ENCODE measurements at places on chromosomes 16 and 17. TPM values are rescaled to one million over a fixed set of nuclear protein-coding genes. Genes with fewer than 3 reads are reported as not detected.

Gene TNFRSF13B
- not detected for total RNA-seq

Gene EME1
- 0.33 TPM for total RNA-seq

Gene NPIPB6
- 1.1 TPM for total RNA-seq

Gene DHRS7C
- 201 TPM for total RNA-seq

DNA sequence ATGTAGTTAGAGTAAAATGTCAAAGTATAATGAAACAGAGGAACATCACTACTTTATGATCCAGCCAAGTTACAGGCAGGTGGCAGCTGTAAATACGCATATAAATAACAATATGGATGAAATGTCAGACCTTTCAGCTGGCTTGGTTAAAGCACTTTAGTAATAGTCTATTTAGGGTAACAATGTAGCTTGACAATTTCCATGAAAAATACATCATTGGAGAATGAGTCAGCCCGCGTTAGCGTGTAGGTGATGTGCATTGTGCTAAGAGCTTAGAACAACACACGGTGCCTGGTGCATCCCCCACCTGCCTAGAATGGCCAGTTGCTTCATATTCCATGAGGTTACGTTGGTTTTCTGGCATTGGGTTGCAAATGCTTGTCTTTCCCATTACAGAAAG, 119.4 kb downstream of the RBFOX1 start:
- no peak overlapping the region for H3K27ac ChIP-seq
- no peaks in the 10 kb centered on the region for H3K36me3 ChIP-seq
- no peak overlapping the region for H3K4me3 ChIP-seq
- no peaks in the 10 kb centered on the region for H3K4me1 ChIP-seq
- no peaks in the 10 kb centered on the region for H3K27me3 ChIP-seq

DNA sequence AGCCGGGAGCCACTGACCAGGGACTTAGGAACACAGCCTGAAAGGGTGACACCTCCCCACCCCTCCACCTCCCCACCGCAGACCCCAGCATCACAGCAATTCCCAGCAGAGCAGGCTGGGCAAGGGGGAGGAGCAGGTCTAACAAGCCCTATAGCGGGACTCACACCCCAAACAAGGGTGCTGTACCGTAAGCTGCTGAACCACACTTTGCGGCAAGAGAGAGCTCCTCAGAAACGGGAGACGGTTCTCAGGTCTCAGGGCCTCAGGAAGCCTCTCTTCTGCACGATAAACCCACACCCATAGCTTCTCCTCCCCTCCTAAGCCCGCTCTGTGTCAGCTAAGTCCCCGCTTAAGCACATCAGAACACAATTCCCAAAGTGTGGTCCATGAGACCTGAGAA, 11.7 kb upstream of the COTL1 start:
- no peaks in the 10 kb centered on the region for H3K4me1 ChIP-seq
- no peak overlapping the region for H3K4me3 ChIP-seq
- no peak for DNase-seq
- H3K36me3 ChIP-seq = no peaks in the 10 kb centered on the region

- H3K27me3 ChIP-seq = no peaks in the 10 kb centered on the region
- DNase-seq = no peak
- peaks cover 50% of the 10 kb centered on the region for H3K4me1 ChIP-seq
- no peaks in the 10 kb centered on the region for H3K36me3 ChIP-seq
- no peak overlapping the region for H3K4me3 ChIP-seq
- H3K27ac ChIP-seq = peak overlapping the region; percentile 97
These were observed 7.9 kb upstream of the MSL1 start for GRCh38 chr17:40113907-40114245.

GRCh38 chr16:71201054-71201453, 29.5 kb downstream of the HYDIN start:
- no peaks in the 10 kb centered on the region for H3K27me3 ChIP-seq
- DNase-seq = no peak
- no peaks in the 10 kb centered on the region for H3K4me1 ChIP-seq
- no peak overlapping the region for H3K27ac ChIP-seq

DNA sequence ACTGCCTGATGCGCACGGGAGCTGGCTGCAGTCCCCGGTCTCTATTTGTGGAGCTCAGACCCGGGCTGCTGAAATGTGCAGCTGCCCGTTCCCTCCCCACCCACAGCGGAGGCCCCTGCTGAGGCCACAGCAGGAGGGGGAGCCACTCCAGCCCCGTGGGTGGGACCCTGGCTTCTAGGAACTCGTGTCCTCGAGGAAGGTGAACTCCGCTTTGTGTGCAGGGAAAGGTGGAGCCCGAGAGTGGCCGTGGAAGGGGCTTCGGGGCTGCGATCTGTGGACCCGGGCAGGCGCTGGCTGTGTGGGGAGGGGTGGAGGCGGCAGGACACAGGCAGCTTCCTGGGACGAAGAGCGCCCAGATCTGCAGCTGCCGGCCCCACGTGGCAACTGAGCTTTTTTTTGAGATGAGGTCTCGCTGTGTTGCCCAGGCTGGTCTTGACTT, 2.9 kb downstream of the CCDC154 start:
- no peak overlapping the region for H3K27ac ChIP-seq
- H3K4me1 ChIP-seq = no peaks in the 10 kb centered on the region
- no peak overlapping the region for H3K4me3 ChIP-seq
- H3K36me3 ChIP-seq = peaks cover 10% of the 10 kb centered on the region
- no peaks in the 10 kb centered on the region for H3K27me3 ChIP-seq
- no peak for DNase-seq

- DNase-seq = no peak
- no peaks in the 10 kb centered on the region for H3K27me3 ChIP-seq
- peaks cover 18% of the 10 kb centered on the region for H3K36me3 ChIP-seq
These were observed 40.0 kb downstream of the CIBAR2 start for GRCh38 chr16:85072076-85072860.

- H3K4me1 ChIP-seq = no peaks in the 10 kb centered on the region
These were observed 182.7 kb downstream of the ZFHX3 start for GRCh38 chr16:72865258-72865657.

DNA sequence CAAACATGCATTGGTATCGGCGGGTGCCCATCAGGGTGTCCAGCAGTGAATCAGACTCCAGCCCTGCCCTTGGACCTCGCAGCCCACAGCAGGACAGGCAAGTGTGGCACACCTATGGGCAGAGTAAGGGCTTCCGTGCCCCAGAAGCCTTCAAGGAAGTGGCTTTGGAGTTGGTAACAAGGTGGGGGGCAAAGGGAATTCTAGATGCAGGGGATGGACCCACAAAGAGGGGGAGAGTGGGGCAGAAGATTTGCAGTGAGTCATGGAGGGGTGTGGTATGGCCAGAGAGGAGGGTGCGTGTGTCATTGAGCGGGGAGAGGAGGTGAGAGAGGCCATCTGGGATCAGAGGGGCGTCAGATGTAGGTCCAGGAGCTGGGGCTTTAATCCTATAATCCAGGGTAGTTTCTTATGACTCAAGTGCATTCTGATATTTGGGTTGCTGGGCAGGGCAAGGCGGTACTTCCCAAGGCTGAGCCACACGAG, 8.5 kb upstream of the SPNS2 start:
- H3K36me3 ChIP-seq = no peaks in the 10 kb centered on the region
- DNase-seq = no peak
- H3K4me1 ChIP-seq = no peaks in the 10 kb centered on the region
- no peaks in the 10 kb centered on the region for H3K27me3 ChIP-seq
- no peak overlapping the region for H3K4me3 ChIP-seq

DNA sequence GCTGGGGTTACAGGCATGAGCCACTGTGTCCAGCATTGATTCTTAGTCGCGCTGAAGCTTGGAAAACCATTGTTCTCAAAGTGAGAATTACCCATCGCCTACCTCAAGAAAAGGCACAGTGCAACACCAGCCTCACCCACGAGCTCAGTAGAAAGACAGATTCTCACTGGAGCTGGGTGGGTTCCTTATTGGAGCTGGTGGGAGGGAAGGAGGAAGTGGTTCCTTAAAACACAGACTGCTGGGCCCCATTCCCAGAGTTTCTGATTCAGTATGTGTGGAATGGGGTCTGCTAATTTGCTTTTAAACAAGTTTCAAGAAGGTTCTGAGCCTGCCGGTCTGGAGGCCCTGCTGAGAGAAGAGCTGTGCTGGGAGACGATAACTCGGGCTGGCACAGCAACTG, 264.7 kb downstream of the ENGASE start:
- H3K4me3 ChIP-seq = no peak overlapping the region
- DNase-seq = no peak
- no peaks in the 10 kb centered on the region for H3K27me3 ChIP-seq
- H3K27ac ChIP-seq = no peak overlapping the region

GRCh38 chr17:72614871-72615626, 477.4 kb downstream of the SLC39A11 start:
- no peak for DNase-seq
- H3K4me1 ChIP-seq = no peaks in the 10 kb centered on the region
- no peaks in the 10 kb centered on the region for H3K36me3 ChIP-seq
- no peak overlapping the region for H3K27ac ChIP-seq
- H3K27me3 ChIP-seq = no peaks in the 10 kb centered on the region

Measured in right atrium auricular region (tissue), 2 donors.